ENCODE measurements at places on chromosomes 7 and 10.

- no peak for DNase-seq
Observed at GRCh38 chr7:100102950-100103840, 1.8 kb downstream of the AP4M1 start.

GRCh38 chr7:23377134-23377533 lies 78.0 kb downstream of the MALSU1 start:
- DNase-seq: no peak

DNA sequence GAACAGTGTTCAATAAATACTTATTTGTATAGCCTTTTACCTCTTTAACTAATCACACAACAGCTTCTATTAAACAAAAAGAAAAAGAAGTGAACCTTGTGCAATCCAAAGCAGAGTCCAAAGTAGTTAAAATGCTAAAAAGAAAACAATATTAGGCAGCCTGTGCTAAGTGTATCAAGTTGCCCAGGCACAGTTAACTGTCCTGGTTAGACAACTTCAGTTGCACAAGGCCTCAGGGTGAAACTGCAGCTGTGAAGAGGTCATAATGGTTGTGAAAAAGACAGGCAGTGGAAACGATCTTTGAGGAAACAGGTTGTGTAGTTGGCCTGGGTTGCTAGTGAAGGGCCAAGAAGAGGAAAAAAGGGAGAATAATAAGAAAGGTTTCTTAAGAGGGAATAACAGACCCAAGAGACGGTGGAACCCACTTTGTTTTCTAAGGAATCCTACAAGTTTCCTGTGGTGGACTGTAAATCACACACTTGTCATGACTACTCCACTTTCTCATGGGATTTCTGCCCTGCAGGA lies 6.0 kb upstream of the CROT start:
- no peak for DNase-seq

DNA sequence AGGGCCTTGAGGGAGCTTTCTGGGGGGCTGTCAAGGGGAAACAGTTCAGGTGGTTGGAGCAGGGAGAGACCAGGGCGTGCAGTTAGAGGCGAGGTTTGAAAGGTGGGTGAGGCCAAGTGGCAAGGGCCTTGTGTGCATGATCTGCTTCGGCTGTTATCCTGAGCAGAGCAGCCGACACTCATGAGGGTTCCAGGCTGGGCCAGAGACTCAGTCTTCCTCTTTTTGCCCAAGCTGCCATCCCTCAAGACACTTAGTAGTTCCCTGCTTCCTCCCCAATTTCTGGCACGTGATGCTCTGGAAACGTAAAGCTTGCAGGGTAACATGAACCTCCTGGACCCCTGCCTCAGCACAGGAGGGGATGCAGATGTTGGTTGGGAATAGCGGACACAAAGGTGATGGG lies 44.1 kb downstream of the KLRG2 start:
- DNase-seq: no peak

GRCh38 chr7:4711634-4712033 lies 29.5 kb downstream of the FOXK1 start:
- no peak for DNase-seq

DNA sequence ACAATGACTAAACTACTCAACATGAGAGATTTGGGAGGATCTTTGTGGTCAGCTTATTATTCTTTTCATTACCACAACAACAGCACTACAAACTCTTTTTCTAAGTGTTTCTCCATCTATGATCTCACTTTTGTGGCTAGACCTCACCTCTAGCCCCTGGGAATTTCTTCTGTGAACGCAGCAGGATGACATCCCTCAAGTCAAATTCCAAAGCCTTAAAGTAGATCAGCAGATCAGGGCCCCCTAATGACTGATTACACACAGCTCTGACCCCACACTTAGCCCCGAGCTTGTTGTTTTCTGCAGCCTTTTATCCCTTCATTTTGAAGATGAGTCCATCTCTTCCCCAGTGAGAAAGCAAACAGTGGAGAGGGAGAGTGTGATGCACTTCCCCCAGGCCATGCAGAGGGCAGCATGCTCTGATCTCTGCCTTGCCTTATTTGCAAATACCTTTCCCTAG lies 27.3 kb downstream of the TFAM start:
- DNase-seq: no peak

- DNase-seq: no peak
Observed at GRCh38 chr10:110354322-110354766, 49.6 kb upstream of the SMNDC1 start.

- no peak for DNase-seq
Observed at GRCh38 chr10:98832196-98832595, 385.5 kb upstream of the HPS1 start.

DNA sequence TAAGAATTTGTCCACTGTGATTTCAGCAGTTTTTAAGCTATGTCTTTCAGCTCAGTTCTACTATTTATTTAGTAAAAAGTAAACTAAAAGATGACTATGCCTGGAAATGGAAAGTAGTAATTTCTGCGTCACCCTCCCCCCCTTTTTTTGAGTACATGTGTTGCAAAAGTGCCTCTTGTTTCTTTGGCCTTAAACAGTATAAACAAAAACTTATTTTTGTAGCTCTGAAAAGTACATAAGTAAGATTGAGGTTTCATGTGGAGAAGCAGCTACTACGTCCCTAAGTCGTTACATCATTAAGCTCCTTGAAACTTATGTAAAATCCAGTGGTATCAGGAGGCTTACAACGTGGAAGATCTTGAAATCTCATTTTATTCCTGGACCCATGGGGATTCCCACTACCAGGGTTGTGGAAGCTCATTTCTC lies 46.3 kb upstream of the HBP1 start:
- DNase-seq: no peak

DNA sequence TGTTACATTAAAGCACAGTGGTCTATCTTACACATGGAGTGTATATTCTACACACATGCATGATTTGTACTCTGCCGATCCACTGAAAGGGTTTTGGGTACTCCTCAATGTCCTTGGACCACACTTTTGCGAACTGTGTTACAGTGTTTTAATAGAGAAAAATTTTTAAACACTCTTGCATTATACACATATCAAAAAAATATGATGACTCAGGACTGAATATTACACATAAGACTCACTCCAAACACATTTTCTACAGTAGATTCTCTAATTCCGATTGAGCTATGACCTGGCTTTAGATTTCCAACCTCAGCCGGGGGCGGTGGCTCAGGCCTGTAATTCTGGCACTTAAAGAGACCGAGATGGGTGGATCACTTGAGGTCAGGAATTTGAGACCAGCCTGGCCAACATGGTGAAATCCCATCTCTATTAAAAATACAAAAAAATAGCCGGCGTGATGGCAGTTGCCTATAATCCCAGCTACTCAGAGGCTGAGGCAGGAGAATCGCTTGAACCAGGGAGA lies 222.4 kb downstream of the CACNA2D1 start:
- DNase-seq: no peak

- DNase-seq: no peak
Observed at GRCh38 chr7:35039343-35039742, 2.1 kb upstream of the DPY19L1 start.

DNA sequence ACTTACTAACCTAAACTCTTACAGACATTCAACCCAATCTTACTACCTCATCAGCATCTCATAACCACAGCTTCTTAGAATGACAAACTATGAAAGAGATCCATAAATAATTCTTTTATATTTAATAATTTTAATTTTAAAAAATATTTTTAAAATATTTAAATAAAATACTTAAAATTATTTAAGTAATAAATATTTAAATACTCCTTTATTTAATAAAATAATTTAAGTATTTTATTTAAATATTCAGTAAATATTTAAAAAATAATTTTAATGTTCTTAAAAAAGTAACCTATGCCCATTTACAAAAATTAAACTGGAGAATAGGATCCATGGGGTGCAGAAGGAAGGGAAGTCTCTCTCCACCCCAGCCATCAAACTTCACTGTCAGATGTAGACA lies 627.3 kb upstream of the MGMT start:
- no peak for DNase-seq

DNA sequence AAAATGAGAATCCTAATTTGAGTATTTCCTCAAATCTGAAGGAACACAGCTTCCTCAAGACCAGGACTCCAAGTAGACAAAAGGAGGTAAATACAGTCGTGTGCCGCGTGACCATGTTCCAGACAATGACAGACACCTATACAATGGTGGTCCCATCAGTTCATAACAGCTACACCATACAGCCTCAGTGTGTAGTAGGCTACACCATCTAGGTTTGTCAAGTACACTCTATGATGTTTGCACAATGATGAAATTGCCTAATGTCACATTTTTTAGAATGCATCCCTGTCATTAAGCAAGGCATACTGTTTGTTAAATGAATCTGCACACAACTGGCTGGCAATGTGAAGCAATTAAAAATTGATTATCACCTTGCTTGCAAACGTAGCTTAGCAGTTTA lies 107.9 kb downstream of the PROSER2 start:
- DNase-seq: no peak

DNA sequence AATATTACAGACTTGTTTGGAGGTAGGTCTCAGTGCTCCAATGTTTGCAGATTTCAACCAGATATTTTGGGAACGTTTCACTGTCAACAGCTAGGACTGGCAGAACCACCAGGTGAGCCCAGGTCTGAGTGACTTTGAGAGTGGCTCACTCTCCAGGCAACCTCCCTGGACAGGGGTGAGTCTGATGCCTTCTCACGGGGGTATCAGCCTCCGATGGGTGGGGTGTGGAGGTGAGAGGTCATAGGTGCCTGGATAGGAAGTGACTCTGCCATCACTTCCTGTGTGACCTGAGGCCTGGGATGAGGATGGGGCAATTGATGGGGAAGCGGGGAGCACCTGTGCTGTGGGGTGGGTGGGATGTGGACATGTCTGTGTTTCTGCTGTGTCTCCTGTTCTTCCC lies 4.6 kb downstream of the AZGP1 start:
- no peak for DNase-seq

- DNase-seq: no peak
Observed at GRCh38 chr7:39353615-39354376, 212.4 kb upstream of the YAE1 start.

DNA sequence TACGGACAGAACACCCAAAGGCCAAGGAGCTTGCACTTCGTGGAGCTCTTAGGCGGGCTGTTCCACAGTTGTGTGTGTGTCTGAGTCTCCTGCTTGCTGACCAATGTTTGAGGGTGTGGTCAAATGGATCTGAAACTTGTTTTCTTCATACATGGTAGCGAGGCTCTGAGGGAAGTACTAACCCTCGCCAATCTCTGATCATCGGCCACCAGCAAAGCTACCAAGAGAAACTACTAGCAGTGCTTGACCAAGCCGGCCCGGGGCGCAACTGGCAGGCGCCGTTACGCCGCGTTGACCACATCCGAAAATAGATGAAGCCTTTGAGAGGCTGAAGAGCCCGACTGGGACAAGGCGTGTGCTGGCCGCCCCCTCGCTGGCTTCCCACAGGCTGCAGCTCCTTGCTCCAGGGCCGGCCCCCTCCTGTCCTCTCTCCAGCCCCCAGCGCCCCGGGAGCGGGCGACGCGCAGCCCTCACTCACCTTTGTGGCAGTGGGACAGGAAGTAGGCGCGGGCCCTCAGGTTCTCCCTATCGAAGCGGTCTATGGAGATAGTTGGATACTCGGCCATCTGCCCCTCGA lies 384 bp downstream of the DCLRE1C start:
- peak; percentile 2 for DNase-seq

- no peak for DNase-seq
Observed at GRCh38 chr7:2116989-2117591, 115.7 kb downstream of the MAD1L1 start.

DNA sequence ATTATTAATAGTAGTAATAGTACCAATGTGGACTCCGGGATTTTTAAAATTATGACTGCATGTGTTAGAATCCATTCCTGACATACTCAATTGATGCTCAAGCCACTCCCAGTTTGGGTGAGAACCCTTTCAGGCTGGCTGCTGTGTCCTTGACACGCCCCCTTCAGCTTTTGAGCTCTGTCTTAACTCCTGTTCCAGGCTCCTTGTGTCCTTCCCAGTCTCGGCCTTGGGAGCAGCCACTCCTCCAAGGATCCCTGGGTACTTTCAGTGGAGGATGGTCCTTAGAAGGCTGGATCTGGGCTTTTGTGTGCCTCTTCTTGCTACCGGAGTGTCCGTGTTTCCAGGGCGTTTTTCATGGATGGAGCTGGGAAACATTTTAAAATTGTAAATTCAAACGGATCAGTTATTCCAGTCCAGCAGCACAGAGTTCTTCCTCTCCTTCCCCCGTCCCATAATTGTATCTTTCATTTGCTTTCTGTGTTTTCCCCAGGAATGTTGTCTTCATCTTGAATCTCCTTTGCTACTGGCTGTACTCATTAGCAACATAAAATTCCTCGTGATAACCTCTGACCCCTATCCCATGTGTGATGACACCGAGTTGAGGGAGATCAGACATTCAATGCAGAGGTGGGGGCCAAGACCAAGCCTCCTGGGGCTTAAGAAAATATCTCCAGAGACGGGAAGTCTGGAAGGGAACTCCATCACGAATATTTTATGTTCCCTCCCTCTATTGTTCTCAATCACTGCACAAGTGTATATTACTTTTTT lies 40.0 kb upstream of the PFKFB3 start:
- DNase-seq: no peak

DNA sequence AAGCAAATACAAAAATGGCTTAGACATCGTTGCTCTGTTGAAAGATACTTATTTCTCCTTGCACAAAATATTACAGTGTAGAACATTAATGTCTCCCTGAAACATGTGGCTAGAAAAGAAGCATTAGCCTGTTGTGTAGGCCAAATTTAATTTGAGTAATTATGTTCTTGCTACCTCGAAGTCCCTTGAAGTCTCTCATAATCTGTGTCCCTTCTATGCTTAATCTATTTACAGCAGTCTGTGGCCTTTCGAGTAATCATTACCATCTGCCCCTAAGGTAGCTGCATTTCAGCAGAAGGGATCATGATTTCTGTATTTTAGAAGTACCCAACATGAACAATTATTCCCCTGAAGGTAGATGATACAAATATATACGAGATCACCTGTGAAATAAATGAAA lies 615.2 kb downstream of the GRM8 start:
- DNase-seq: no peak

DNA sequence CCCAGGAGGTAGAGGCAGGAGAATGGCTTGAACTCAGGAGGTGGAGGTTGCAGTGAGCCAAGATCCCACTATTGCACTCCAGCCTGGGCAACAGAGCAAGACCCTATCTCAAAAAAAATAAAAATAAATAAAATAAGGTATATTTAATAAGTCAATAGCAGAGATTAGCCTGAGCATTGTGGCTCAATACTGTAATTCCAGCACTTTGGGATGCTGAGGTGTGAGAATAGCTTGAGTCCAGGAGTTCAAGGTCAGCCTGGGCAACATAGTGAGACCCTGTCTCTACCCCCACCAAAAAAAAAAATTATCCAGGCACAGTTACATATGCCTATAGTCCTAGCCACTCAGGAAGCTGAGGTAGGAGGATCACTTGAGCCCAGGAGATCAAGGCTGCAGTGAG lies 38.4 kb upstream of the OIT3 start:
- no peak for DNase-seq

DNA sequence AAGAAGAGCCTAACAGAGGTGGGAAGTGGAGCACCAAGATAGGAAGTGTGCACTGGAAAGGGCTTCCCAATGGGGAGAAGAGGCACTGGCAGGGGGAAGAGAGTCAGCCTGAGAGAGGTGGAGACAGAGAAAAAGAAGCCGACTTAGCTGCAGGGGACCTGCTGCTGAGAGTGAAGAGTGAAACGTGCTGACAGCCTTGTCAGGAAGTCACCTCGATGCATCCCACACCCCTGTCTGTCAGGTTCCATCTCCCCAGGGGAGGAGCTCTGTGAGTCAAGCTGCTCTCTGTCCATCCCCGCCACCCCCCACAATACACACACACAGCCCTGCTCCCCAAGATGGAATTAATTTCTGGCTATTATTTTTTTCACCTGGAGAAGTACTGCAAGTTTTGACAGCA lies 14.0 kb downstream of the KAZALD1 start:
- no peak for DNase-seq

All from urinary bladder (tissue), 4 donors.